DMS79 (cell line): ENCODE measurements at places on chromosomes 6 and 20.

- DNase-seq = no peak
Measured at GRCh38 chr6:92507552-92507951, 911.8 kb downstream of the EPHA7 start.

GRCh38 chr6:136607204-136607931 is 57.1 kb upstream of the MAP7 start:
- no peak for DNase-seq

- no peak for DNase-seq
Measured at GRCh38 chr6:122571888-122572287, 38.3 kb upstream of the PKIB start.

- DNase-seq = no peak
Measured at GRCh38 chr6:166772518-166772917, 145.5 kb upstream of the RPS6KA2 start.

GRCh38 chr6:5276581-5276980 is 15.3 kb downstream of the FARS2 start:
- DNase-seq = no peak

- DNase-seq = no peak
Measured at GRCh38 chr6:21537637-21538036, 55.9 kb upstream of the SOX4 start.

DNA sequence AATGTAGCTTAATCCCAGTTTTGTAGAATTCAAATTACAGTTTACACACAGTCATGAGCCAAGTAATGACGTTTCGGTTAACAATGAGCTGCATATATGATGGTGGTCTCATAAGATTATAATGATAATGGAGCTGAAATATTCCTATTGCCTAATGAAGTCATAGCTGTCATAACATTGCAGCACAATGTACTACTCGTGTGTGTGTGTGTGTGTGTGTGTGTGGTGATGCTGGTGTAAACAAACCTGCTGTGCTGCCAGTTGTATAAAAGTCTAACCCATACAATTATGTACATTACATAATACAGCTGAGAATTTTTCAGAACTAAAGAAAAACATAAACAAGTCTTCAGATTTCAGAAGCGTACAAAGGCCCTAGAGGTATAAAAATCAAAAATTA is 66.7 kb upstream of the ARID1B start:
- no peak for DNase-seq

GRCh38 chr20:19996222-19996621 is 20.9 kb upstream of the NAA20 start:
- DNase-seq = no peak

GRCh38 chr20:47816487-47817451 is 31.5 kb upstream of the SULF2 start:
- no peak for DNase-seq

DNA sequence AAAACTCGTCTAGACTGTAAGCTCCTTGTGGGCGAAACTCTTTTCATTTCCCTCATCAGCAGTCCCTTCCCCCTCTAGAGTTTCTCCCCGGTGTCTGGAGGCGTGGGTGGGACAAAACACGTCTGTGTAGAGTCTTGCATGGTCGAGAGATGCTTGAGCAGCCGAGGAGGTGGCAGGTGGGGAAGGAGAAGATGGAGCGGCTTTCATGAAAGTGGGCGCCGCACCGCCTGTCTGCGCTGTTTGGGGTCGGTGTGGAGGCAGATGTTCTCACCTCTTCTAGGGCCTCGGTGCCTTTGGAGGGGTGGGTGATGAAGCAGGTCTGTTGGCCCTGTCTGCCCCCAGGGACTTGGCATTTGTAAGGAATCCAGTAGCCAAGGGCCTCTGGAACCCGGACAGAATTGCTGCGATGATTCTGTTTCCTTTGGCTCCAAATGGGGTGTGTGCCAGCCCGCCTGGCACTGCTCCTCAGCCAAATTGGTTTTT is 1.2 kb downstream of the BRPF3 start:
- DNase-seq = no peak

GRCh38 chr6:33123181-33123580 is 47.4 kb downstream of the HLA-DPB1 start:
- DNase-seq = no peak

- no peak for DNase-seq
Measured at GRCh38 chr20:57434390-57434700, 43.1 kb downstream of the RBM38 start.

DNA sequence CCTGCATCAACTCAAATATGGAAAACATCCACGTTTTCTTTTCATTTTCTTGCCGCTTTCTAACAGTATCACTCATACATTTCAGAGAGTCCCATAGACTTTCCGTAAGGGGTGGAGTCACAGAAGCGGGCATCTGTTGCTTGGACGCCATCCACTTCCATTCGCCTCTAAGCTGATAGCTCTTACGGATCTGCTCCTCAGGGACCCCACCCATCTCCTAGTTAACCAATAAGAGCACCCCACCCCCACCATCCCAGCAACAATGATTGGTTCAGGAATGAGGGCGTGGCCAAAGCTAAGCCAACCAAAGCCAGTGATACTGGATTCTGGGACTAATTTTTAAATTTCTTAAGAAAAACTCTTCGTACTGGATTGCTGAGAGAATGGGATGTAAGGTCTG is 42.4 kb downstream of the SLC2A10 start:
- DNase-seq = no peak
